ENCODE measurements at places on chromosomes 6 and 20. TPM values are rescaled to one million over a fixed set of nuclear protein-coding genes. Genes with fewer than 3 reads are reported as not detected.
A peak's percentile ranks its signal among the peaks of the same experiment; 100 is the strongest.

DNA sequence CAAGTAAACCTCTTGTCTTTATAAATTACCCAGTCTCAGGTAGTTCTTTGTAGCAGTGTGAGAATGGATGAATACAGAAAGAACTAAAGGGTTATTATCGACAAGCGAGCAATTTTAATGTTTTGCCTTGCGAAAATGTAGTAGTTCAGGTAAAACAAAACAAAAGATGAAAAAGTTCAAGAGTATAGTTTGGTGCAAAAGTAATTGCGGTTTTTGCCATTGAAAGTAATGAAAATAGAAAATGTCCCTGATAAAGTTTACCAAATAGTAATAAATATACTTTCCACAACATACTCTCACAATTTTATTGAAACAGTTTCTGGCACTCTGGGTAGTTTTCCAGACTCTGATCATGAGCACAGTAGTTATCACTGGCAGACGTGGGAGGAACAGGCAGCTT lies 71.9 kb upstream of the SLC35B3 start:
- no peaks in the 10 kb centered on the region for H3K36me3 ChIP-seq
- no peak for DNase-seq
- H3K27ac ChIP-seq = no peak overlapping the region

DNA sequence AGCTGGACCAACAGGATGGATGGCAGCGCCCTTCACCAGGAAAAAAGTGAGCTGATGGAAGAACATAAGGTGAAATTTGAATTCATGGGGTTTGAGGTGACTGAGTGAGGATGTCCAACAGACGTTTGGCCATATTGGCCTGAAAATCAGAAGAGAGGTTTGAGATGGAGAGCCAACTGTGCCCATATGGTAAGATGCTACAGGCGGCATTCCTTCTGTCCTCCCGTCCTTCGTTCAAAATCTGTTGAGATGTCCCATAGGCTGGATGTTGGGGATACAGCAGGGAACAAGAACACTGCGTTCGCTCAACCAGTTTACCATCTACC lies 468 bp upstream of the CMTR1 start:
- peak overlapping the region; percentile 70 for H3K4me3 ChIP-seq
- peaks cover 2% of the 10 kb centered on the region for H3K4me1 ChIP-seq
- H3K27ac ChIP-seq = peak overlapping the region; percentile 60

GRCh38 chr6:42396720-42397119 lies 55.0 kb downstream of the TRERF1 start:
- H3K4me3 ChIP-seq = no peak overlapping the region
- H3K4me1 ChIP-seq = peaks cover 2% of the 10 kb centered on the region
- H3K36me3 ChIP-seq = peaks cover 2% of the 10 kb centered on the region
- no peak overlapping the region for H3K27ac ChIP-seq

GRCh38 chr6:142860498-142860897 lies 84.5 kb downstream of the HIVEP2 start:
- no peaks in the 10 kb centered on the region for H3K27me3 ChIP-seq
- no peak overlapping the region for H3K4me3 ChIP-seq
- DNase-seq = no peak
- no peaks in the 10 kb centered on the region for H3K36me3 ChIP-seq
- H3K4me1 ChIP-seq = peaks cover 3% of the 10 kb centered on the region
- H3K27ac ChIP-seq = no peak overlapping the region

DNA sequence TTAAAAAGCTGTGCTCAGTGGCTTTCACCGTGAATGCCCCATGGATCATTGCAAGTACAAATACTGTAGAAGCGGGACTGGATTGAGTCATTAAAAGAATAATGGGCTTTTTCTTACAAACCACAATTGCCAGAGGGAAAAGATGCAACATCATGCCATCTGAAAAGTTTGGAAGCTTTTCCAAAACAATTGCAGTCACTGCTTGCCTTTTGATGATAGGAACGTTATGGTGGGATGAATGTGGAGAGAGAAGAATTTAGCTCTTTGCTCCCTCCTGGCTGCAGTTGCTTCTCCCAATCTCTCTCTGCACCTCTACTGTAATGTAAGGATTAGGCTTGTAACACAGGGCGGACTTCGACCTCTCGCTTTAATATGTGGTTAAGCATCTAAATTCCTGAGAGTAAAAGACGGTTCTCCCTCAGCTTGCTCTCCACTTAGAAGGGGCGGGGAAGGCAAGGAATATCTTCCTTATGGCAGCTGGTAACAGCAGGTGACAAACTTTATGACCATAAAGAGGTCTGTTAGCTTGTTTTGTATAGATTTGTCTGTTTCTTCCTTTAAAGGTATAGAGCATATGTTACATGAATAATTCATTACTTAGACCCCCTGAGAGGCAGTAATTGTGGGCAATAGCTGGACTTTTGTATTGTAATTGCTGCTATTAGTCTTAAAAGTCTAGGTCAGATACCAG lies 376.1 kb downstream of the UTRN start:
- H3K27ac ChIP-seq = no peak overlapping the region
- peaks cover 12% of the 10 kb centered on the region for H3K4me1 ChIP-seq
- H3K27me3 ChIP-seq = no peaks in the 10 kb centered on the region
- no peaks in the 10 kb centered on the region for H3K36me3 ChIP-seq

DNA sequence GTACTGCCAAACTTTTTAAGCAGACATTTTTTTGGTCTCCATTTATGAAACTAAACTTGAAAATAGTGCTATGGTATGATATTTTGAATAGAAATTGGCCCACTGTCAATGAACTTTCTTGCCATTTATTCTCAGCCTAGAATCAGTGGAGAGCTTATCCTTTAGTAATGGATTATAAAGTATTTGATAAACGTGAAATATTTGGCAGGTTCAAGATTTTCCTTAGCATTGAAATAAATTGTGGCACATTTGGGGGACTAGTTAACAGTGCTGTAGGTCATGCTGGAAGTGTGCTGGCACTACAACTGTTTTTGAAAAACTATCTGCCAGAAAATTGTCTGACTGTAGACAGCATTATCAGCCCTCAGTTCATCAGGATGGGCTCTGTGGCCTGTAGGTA lies 2.1 kb downstream of the PRSS35 start:
- H3K4me3 ChIP-seq = no peak overlapping the region
- no peaks in the 10 kb centered on the region for H3K27me3 ChIP-seq
- no peak overlapping the region for H3K27ac ChIP-seq
- H3K36me3 ChIP-seq = no peaks in the 10 kb centered on the region
- no peak for DNase-seq

The SLC35D3 gene
- polyA plus RNA-seq = not detected

- H3K27me3 ChIP-seq = peaks cover 32% of the 10 kb centered on the region
- H3K27ac ChIP-seq = no peak overlapping the region
- no peak for DNase-seq
- no peaks in the 10 kb centered on the region for H3K36me3 ChIP-seq
- peaks cover 5% of the 10 kb centered on the region for H3K4me1 ChIP-seq
Measured at GRCh38 chr6:90611543-90612312, 24.9 kb upstream of the MAP3K7 start.

DNA sequence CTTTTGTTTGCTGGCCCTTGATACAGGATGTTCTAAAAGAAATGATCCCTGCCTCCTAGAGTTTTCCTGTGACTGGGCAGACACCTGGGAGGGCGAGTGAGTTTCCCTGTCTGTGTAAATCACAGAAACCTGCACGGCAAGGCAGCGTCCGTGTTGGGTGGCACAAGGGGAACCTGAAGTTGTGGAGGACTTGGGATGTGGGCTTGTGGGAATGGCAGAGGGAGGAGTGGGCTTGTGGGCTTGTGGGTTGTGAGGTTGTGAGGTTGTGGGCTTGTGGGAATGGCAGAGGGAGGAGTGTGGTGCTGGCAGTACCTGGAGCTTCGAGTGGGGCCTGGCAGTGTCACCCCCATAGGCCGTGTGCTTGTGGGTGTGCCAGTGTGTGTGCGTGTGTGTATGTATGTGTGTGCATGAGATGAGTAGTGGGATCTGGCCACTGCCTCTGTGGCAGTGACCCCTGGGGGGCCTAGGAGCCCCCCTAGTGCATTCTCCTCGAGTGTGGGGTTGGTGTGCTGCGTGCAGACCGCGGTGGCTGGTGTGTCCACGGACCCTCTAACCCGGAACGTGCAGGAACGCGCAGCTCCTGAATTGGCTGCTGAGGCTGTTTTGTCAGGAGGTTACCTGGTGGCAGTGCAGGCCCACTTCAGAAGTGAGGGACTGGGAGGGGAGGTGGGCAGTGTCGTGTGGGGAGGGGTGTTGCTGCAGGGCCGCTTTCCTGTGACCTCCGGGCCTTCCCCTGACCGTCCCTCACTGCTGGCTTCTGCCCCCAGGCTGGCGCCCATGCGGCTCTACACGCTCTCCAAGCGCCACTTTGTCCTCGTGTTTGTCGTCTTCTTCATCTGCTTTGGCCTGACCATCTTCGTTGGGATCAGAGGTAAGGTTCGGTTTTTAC lies 13.0 kb downstream of the TMEM181 start:
- no peak overlapping the region for H3K27ac ChIP-seq
- H3K4me3 ChIP-seq = no peak overlapping the region
- DNase-seq = no peak
- H3K27me3 ChIP-seq = no peaks in the 10 kb centered on the region
- H3K4me1 ChIP-seq = peaks cover 1% of the 10 kb centered on the region
- peaks cover 10% of the 10 kb centered on the region for H3K36me3 ChIP-seq

DNA sequence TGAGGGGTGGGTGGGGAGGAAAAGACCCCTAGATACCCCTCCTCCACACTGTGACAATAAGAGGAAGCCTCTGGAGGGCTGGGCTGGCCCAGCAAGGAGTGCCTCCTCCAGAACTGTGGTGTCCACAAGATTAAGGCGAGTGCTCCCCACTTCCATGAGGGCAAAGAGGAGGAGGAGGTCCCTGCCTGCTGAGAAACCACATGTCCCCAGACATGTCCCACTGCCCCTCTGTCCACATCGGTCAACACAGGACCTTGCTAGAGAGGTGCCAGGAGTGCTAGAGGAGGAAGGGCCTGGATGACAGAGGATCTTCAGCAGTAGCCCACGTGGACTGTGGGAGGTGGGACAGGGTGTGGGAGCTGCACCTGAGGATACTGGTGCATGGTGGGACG lies 3.1 kb downstream of the RAET1G start:
- H3K4me3 ChIP-seq = no peak overlapping the region
- no peaks in the 10 kb centered on the region for H3K27me3 ChIP-seq
- no peak for DNase-seq
- 0 out of 2 replicates have a peak, but pooled peaks cover 2% of the 10 kb centered on the region for H3K4me1 ChIP-seq

DNA sequence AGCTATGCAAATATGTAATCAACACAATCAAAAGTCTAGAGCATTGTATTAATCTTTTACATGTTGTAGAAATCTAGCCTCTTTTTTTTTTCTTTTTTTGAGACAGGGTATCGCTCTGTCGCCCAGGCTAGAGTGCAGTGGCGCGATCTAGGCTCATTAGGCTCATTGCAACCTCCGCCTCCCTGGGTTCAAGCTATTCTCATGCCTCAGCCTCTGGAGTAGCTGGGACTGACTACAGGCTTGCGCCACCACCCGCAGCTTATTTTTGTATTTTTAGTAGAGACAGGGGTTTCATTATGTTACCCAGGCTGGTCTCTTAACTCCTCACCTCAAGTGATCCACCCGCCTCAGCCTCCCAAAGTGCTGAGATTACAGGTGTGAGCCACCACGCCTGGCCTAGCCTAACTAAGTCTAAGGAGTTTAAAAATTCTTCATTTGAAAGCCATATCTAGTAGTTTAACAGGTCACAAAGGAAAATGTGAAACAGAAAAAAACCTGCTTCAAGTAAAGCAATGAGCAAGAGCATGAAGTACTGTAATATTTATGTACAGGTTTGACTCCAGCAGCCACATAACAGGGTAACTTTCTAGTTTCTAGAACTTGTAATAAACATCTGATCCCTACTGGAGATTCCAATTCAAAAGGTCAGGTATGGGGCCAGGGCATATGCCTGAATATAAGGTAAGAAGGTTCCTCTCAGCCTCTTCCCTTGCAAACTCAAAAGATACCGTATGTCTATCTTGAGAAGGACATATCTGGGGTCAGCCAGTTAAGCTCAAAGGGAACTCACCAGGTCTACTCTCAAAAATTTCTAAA lies 4.4 kb downstream of the CPNE1 start:
- H3K27me3 ChIP-seq = no peaks in the 10 kb centered on the region
- no peak overlapping the region for H3K4me3 ChIP-seq
- no peak for DNase-seq
- H3K36me3 ChIP-seq = no peaks in the 10 kb centered on the region

The WFDC2 gene
- not detected for polyA plus RNA-seq

GRCh38 chr6:53333439-53334408 lies 15.0 kb downstream of the ELOVL5 start:
- no peak overlapping the region for H3K27ac ChIP-seq
- H3K36me3 ChIP-seq = peaks cover 5% of the 10 kb centered on the region
- no peaks in the 10 kb centered on the region for H3K27me3 ChIP-seq
- no peak for DNase-seq

DNA sequence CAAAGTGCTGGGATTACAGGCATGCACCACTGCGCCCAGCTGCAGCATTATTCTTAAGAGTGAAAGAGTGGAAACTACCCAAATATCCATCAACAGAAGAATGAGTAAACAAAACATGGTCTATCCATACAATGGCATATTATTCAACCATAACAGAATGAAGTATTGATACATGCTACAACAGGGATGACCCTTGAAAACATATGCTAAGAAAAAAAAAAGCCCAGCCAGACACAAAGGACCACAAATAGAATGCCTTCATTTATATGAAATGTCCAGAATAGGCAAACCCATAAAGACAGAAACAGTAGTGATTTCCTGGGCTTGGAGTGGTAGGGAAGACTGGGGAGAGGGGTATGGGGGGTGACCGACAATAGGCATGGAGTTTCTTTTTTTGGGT lies 7.1 kb downstream of the TUBB2B start:
- no peaks in the 10 kb centered on the region for H3K36me3 ChIP-seq
- H3K4me3 ChIP-seq = no peak overlapping the region
- DNase-seq = no peak
- peaks cover 33% of the 10 kb centered on the region for H3K27me3 ChIP-seq
- H3K27ac ChIP-seq = no peak overlapping the region

DNA sequence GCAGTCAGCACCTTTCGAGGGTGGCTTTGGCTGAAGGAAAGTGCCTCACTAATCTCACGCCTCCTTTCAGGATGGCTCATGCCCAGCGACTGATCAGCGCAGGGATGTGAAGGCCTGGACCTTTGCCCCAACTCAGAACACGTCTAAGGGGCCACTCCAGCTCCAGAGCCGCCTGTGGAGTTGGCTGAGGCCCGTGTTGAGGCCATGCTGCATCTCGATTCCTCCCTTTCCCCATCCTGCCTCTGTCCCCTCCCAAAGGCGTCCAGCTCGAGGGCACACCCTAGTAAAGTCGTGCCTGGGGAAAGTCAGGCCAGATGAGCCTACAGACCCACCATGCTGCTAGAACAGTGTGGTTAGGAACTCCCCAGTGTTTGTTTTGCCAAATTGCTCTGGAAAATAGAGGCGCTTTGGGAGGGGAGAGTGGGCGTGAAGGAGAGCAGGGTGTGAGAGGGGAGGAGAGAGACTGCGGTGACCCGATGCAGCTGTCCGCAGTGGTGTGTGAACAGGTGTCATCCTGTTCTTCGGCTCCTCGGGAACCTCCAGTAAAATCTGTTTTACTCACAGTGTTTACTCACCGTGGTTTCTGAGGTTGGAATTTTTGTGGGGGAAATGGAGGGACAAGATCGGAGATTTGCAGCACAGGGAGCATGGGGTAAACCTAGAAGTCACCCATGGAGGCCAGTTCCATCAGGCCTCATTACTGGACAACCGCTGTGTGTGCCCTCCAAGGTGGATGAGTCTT lies 85.0 kb upstream of the PMEPA1 start:
- no peak overlapping the region for H3K4me3 ChIP-seq
- no peaks in the 10 kb centered on the region for H3K4me1 ChIP-seq
- H3K27me3 ChIP-seq = peaks cover 3% of the 10 kb centered on the region
- no peaks in the 10 kb centered on the region for H3K36me3 ChIP-seq
- no peak overlapping the region for H3K27ac ChIP-seq
- peak; percentile 3 for DNase-seq

The PROKR2 gene
- polyA plus RNA-seq = not detected

GRCh38 chr20:8656335-8656734 lies 412.6 kb upstream of the PLCB4 start:
- no peaks in the 10 kb centered on the region for H3K4me1 ChIP-seq
- DNase-seq = no peak
- H3K36me3 ChIP-seq = no peaks in the 10 kb centered on the region
- no peak overlapping the region for H3K4me3 ChIP-seq
- no peak overlapping the region for H3K27ac ChIP-seq
